ENCODE measurements at places on chromosomes 2 and 18. TPM values are rescaled to one million over a fixed set of nuclear protein-coding genes. Genes with fewer than 3 reads are reported as not detected.

The SIX2 gene
- total RNA-seq = not detected

DNA sequence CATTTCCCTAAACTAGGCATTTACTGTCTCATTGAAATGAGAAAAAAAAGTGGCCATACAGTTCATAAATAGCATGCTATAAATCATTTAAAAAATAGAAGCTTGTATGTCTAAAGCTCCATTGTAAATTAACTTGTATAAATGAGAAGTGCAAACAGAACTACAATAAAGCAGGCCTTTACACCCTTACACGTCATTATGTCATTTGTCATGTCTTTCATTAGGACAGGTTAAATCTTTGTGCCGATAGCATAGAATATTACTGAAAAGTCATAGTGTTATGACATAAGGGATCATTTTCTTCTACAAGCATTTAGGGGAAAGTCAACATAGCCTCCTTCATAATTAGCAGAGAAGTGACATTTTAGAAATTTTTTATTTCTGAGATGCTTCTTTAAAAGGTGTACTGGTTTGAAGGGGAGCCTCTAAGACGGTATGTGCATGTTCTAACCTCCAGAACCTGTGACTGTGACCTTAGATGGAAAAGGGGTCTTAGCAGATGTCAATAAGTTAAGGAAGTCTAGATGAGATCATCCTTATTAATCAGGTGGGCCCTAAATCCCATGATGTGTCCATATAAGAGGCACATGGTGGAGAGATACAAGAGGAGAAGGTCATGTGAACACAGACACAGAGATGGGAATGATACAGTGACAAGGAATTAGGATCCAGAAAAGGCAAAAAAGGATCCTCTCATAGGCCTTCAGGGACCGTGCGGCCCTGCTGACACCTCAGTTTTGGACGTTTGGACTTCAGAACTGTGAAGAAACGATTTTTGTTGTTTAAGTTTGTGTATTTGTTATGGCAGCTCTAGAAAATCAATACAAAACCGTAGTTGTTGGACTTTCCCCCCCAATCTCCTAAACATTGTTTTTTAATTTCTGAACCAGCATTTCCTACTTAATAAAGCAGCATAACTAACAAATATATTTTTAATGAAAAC is 863.7 kb downstream of the MBD2 start:
- no peak for DNase-seq

- DNase-seq = no peak
These were observed 250.0 kb downstream of the DSEL start for GRCh38 chr18:67266246-67267237.

DNA sequence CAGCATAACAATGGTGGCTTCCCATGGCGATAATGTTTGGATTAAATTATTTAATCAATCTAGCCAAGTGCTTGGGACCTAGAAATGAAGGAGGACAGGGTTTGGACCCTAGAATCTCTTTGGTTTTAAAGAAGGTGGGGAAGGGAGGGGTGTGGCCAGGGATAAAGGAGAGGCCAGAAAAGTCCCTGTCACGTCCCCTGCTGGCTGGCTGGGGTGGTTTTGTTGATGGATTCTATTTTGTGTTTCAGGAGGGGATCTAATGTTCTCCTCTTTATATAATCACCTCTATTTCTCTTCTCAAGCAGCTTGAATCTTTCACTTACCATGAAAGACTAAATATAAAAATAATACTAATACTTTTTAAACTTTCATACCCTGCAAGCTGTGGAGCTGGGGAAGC is 52.6 kb upstream of the GALR1 start:
- no peak for DNase-seq

DNA sequence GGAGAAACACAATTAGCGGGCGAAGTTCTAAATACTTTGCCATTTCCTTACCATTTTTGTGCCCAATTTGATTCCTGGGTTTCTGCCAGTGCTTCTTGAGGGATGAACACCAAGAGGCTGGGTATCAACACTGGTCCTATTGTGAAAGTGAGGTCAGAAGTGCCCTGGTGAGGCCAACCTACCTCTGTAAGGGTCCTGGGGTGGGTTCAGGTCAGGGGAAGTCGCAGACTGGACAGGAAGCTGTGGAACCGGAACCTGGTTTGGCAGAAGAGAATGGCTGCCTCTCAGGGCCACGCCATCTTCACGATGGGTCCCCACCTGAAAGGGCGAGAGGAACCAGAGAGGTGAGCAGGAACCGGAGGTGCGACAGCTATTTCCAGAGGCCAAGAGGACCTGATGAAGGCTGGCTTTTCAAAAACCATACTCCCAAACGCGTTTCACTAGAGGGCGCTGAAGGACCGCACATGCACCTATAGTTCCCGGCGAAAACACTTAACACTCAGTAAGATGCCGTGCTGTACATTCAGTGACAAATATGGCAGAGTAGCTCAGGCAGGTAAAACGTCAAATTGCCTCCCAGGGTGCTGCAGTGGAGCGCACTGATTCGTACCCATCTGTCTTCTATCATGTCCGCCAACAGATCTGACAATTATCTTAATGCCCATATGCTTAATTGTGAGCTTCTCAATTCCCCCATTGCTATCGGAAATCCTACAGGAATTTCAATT is 275.3 kb upstream of the CCDC68 start:
- DNase-seq = peak; percentile 85

GRCh38 chr2:228575897-228576296 is 394.4 kb upstream of the SPHKAP start:
- DNase-seq = no peak

The OSBPL1A gene
- total RNA-seq = 71.3 TPM

The KCNE4 gene
- total RNA-seq = 18.7 TPM
